Activated T-cell treated with anti-CD3 and anti-CD28 coated beads for 48 hours (primary cell): ENCODE measurements at places on chromosomes 6 and 20.

- no peak for DNase-seq
These were observed 44.8 kb downstream of the RIPOR2 start for GRCh38 chr6:24891004-24891403.

DNA sequence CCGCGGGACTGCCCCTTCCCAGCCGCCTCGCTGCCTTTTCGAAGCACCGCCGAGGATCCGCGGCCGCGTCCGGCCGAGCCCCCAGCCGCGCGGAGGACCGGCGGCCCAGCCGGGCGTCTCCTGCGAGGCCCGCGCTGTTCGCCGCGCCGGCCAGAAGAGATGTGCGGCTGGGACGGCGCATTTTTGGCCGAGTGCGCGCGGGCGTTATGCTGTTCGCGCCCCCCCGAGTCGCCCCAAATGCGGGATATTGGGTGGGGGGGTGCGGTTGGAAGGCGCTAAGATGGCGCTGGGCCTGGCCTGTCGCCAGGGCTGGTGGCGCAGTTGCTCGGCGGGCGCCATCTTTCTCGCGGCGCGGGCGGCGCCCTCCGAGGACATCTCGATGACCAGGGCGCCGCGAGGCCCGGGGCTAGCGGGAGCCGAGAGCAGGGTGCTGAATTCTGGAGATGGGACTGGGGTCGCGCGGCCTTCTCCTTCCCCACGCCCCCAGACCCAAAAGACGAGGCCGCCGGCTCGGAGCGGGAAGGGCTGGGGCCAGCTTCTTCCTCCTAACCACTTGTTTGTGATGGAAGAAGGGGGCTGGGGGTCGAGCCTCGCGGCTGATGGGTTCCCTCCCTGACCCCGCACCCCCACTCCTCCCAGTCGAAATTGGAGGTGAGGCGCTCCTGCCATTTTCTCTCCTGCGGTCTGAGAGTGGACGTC lies 1.5 kb downstream of the BICRAL start:
- DNase-seq = peak; percentile 69

DNA sequence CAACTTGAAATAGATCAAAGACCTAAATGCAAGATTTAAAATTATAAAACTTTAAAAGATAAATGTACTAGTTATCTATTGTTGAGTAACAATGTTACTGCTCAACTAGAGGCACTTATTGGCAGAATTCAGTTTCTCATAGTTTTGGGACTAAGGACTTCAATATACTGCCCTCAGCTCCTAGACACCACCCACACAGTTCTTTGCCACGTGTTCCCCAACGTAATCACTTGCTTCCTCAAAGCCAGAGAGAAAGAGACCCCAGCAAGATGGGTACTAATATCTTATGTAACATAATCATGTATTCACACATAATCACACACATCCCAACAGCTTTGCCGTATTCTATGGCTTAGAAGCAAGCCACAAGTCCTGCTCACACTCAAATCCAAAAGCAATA lies 50.3 kb upstream of the SLC22A16 start:
- no peak for DNase-seq

DNA sequence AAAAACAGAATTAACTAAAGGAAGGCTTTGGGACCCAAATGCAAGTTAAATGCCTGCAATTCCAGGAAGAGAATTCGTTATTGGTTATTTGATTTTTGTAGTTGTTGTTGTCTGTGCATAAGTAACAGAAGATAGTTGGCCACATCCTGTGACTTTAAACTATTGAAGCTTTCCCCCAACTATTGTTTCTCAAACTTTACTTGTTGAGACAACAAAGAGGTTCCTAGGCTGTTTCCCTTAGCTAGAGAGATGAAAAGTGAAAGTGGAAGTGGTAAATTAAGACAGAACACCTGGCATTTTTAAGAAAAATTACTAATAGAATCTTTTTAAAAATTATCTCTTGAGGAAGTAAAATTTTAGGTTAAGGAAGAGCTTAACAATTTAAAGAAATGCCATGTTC lies 525.2 kb downstream of the PKHD1 start:
- DNase-seq = no peak

GRCh38 chr6:160004419-160005175 lies 35.7 kb downstream of the IGF2R start:
- DNase-seq = no peak

GRCh38 chr20:38857703-38858102 lies 52.2 kb downstream of the PPP1R16B start:
- no peak for DNase-seq

DNA sequence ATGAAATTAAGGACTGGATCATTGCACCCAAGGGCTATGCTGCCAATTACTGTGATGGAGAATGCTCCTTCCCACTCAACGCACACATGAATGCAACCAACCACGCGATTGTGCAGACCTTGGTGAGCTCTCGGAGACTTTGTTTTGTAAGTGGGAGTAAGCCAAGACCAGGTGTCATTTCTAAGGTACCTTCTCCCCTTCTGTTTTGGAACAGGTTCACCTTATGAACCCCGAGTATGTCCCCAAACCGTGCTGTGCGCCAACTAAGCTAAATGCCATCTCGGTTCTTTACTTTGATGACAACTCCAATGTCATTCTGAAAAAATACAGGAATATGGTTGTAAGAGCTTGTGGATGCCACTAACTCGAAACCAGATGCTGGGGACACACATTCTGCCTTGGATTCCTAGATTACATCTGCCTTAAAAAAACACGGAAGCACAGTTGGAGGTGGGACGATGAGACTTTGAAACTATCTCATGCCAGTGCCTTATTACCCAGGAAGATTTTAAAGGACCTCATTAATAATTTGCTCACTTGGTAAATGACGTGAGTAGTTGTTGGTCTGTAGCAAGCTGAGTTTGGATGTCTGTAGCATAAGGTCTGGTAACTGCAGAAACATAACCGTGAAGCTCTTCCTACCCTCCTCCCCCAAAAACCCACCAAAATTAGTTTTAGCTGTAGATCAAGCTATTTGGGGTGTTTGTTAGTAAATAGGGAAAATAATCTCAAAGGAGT lies 30.4 kb downstream of the TXNDC5 start:
- DNase-seq = no peak

- DNase-seq = no peak
These were observed 567.4 kb downstream of the C6orf118 start for GRCh38 chr6:164741938-164742451.
